ENCODE measurements at places on chromosomes 2 and 18.

DNA sequence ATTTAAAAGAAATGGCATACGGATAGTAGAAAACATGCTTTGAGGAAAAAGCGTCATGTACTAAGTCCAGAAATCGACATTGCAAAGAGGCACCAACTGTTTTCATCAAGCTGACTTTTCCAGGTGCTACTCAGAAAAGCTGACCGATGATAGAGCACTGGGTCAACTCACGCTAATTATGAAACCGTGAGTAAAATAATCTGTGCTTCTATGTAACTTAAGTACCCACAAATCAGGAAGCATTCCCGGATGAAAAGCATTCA, 353 bp upstream of the NUP35 start:
- no peak for DNase-seq

DNA sequence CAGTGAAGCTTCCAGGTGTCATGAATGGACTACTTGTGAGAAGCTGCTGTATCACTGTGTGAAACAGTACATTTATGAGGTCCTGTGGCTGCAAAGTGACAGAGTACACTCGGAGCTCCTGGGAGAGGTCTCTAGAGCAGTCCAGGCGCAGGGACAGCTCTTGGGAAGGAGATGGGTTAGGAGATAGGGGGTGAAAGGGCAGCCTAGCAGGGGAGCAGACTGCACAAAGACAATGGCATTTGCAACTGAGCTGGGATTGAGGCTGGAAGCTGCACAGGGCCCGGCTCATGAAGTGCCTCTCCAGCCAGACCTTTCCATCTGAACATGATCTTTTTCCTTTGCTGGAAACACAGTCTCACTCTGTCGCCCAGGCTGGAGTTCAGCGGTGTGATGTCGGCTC, 83.6 kb downstream of the RHOB start:
- DNase-seq, result no peak

DNA sequence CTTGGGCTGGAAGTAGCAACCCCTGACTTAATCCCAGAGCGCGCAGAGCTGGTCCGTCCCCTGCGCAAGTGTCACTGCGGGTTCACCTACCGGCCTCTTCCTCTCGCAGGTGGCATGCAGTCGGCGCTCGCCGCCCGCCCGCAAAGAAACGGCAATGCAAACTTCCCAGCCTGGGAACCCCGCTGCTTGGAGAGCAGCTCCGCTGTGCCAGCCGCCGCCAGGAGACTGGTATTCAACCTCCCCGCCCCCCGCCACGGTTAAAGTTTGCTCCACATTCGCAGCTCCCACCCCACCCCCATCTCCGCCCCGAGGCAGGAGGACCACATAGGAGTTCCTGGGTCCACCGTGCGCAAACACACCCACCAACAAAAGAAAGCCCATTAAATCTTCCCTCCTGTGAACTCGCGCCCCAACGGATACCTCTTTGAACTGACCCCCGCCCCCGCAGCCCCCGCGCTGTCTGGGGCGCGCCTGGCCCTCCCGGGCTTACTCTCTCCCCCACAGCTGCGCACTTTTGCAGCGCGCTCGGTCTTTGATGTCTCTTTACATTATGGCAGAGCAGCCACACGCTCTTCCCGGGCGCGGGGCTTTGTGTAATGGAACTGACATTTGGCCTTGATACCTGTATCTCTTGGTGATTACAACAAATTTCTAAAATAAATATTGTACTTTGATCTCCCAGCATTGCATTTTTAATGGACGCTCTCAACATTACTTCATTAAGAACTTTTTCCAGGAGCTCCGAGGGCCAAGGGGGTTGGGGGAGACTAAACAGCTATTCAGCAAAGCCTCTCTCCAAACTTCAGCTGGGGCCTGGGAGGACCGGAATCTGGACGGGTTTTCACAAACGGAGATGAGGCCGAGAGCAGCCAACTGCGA, 3.1 kb upstream of the SP5 start:
- no peak for DNase-seq

- no peak for DNase-seq
These were observed 229.7 kb downstream of the EIPR1 start for GRCh38 chr2:3147651-3148530.

DNA sequence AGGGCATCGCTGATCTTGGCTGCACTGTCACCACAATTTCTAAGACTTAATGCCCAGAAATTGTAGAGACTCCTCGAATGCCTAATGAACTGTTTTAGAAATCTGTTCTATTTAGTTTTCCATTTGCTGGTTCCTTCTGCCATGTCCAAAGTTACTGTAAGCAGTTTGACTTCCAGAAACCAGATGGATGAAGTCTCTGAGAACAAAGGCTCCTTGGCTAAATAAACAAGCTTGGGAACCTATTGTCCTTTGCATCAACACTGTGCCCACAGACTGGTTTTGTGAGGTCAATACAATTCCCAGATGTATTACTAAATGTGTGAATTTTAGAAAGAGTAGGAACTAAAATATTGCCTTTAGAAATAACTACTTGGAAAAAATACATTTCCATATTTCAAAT, 600.2 kb downstream of the NYAP2 start:
- no peak for DNase-seq

- no peak for DNase-seq
These were observed 65.1 kb upstream of the YWHAQ start for GRCh38 chr2:9695941-9696340.

- DNase-seq, result peak; percentile 5
These were observed 190.4 kb downstream of the MC4R start for GRCh38 chr18:60182223-60182622.

- DNase-seq, result no peak
These were observed 4.4 kb upstream of the CAB39 start for GRCh38 chr2:230708204-230708603.

DNA sequence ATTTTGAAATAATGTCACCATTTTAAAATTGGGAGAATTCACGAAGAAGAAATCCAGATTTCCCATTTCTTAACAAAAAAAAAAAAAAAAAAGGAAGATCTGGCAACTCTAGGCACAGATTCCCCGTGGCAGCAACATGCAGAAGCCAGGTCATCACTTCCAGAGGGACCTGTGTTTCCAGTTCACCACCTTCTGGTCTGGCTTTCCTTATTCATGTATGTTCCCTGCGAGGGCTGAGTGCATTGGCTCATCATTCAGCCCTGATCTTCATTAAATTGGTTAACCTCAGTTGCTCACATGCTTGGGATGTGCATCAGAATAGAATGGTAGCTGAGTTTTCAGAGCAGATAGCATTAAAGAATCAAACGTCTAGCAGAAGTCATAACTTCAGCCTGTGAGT, 25.0 kb upstream of the MAP3K20 start:
- DNase-seq, result no peak

Measured in hematopoietic multipotent progenitor cell treated with erythropoietin and hydrocortisone succinate and interleukin-3 and kit ligand, for 8 days (in vitro differentiated cells).